ENCODE measurements at places on chromosomes 4 and X.
A peak's percentile ranks its signal among the peaks of the same experiment; 100 is the strongest.

DNA sequence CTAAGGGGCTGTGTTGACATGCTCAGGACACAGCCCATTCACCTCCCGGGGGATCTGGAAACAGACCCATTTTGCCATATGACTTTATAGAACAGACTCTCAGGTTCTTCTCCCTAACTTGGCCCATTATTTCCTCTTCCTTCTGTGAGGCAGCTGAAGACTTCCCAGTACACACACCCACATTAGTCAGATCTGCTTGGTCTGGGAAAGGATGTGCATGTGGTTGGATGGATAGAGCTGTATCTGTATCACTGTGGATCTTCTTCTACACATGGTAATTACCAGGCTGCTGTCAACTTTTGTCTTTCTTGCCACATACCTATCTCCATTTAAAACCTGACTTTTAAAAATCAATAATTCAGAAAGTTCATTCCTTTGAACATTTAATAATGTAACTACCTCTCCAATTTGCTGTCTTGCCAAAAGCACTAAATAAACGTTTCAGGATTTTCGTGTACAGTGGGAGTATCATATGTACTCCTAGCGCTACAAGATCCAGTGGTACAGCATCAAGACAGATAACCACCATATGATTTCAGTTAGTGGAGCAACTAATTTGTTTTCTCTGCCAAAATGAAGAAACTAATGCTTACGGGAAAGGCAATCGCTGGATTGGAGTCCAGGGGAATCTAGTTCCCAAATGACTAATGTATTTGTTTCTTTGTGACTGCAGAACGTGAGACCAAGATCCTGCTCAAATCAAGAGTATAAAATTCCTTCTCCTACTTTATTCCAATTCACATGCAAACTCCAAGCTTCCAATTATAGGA lies 134.1 kb upstream of the MAP3K15 start:
- peak; percentile 49 for DNase-seq

GRCh38 chr4:119244832-119245231 lies 32.3 kb downstream of the USP53 start:
- DNase-seq: no peak

GRCh38 chr4:9994246-9994847 lies 26.9 kb downstream of the SLC2A9 start:
- DNase-seq: no peak

DNA sequence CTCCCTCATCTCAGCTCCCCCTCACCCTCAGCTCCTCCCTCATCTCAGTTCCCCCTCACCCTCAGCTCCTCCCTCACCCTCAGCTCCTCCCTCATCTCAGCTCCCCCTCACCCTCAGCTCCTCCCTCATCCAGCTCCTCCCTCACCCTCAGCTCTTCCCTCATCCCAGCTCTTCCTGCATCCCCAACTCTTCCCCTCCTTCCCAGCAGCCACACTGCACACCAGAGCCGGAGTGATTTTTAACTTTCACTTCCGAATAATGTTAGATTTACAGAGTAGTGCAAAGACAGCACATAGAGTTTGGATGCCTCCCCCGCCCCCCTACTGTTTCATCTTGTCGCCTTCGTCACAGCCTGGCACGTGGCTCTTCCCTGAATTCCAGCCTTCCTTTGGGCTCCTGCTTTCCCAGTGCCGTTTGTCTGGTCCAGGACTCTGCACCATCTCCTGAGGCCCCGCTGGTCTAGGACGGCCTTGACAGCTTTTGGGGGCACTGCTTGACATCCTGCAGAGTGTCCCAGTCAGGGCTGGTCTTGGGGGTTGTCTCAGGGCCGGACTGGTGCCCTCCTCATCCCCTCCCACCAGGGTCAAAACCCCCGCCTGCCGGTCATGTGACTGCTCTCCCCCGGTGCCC lies 110.2 kb downstream of the FAM53A start:
- no peak for DNase-seq

DNA sequence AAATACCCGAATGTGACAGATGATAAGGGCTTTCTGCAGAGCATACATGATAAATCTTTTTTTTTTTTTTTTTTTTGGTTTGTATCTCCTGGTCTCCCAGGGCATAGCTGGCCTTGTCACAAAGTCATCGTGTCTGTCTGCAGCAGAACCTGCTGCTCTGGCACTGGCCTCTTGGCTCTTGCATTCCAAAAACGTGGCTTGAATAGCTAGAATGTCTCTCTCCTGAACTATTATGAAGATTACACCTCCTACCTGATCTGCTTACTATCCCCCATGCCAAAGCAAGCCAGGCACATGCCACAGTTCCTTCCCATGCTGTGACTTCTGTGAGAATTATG lies 50.4 kb upstream of the SCRG1 start:
- DNase-seq: no peak

- no peak for DNase-seq
Observed at GRCh38 chr4:142334931-142335330, 511.2 kb downstream of the INPP4B start.

- no peak for DNase-seq
Observed at GRCh38 chr4:77097611-77098010, 21.8 kb upstream of the CCNI start.

DNA sequence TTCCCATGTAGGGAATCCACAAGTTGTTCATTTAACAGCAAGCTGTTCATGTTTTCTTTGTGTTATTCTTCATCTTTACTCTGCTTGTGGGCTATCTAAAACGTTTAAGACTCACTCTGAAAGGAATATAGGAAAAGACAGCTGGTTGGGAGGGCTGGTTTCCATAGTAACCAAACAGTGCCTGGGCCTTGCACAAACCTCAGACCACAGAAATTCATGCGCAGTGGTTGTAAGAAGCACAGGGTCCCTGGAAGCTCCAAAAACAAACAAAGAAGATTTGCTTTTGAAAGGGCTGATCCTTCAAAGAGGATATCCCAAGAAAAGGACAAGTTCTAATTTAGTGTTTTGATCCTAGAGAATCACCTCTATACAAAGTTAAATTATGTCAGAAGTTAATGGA lies 7.8 kb downstream of the SERTM2 start:
- DNase-seq: no peak

DNA sequence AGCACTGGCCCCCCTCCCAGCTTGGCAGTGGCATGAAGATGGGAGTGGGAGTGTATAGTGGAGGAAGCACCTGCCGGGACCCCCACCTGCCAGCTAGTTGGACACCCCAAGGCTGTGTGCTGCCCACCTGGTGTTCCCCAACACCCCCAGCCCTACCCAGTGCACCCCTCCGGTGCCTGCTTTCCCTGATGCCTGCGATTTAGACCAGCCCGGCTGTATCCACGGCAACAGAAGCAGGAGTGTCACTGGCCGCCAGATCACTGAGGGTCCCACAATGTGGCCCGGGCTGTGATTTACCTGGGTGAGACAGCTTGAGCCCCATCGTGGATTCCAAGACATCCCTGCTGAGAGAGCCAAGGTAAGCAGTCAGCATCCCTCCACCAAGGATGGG lies 533 bp downstream of the GPR173 start:
- DNase-seq: no peak

DNA sequence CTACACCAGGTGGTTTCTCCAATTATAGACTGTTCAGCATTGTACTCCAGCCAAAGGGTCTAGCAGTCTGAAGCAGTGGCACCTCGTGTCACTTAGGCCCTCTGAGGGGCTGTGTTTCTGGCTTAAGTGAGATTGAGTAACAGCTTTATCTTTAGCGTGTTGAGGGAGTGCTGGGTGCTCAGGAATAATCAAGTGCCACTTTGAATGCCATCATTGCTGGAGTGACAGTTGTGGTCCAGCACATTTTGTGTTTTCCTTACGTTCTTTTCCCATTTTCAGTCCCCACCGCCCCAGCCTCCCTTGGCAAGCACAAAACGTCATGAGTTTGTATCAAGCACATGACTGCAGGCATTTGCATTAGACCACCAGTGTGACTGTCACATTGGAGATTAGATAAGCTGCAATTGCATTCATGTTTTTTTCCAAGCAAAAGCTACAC lies 58.7 kb downstream of the FNIP2 start:
- no peak for DNase-seq

DNA sequence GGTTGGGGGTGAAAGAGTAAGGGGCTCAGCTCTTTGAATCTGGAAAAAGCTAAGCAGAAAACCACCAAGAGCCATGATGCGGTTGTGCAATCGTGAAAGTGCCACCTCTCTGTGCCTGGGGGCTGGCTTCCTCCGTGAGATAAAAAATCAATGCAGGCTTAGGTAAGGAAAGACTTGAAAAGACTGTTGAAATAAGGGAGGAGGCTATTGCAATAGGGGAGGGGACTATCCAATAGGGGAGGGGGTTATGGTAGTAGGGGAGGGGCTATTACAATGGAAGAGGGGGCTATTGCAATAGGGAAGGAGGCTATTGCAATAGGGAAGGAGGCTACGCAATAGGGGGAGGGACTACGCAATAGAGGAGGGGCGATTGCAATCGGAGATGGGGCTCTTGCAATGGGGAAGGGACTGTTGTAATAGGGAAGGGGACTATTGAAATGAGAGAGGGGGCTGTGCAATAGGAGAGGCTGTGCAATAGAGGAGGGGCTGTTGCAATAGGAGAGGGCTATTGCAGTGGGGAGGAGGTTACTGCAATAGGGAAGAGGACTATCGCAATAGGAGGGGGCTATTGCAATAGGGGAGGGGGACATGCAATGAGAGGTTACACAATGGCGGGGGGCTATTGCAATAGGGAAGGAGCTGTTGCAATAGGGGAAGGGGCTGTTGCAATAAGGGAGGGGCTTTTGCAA lies 162.3 kb upstream of the PSAPL1 start:
- no peak for DNase-seq

DNA sequence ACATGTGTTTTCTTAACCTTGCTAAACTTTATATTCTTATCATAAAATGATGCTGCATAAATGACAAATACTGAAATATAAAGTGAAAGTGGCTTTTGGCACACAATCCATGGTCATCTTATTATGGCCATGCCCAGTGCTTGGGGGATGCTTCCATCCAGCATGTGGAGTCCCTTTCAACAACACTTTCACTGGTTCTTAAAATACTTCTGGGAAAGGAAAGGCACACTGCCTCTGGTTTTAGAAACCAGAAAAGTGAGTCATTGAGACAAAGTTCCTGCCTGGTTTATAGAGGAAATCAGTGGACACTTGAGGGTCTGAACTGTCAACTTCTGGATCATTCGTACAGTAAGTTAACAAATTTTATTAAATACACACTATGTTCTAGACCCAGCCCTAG lies 248.0 kb upstream of the ADAMTS3 start:
- no peak for DNase-seq

DNA sequence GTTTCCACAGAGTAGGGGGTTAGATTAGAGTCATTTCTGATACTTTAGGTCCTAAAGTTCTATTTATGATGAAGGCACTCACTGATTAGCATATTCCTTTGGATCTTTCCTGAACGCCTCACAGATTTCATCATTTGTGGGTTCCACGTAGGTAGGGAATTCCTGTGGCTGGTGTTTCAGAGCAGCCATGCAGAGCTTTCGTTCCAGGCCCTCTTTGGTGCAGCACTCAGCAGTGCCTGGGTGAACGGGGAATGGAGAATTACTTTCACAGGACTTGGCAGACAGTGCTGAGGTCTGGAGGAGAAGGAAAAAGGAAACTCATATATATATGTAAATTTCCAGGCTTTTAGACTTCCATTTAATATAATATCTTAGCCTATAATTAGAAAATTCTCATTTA lies 18.5 kb downstream of the GC start:
- DNase-seq: no peak

DNA sequence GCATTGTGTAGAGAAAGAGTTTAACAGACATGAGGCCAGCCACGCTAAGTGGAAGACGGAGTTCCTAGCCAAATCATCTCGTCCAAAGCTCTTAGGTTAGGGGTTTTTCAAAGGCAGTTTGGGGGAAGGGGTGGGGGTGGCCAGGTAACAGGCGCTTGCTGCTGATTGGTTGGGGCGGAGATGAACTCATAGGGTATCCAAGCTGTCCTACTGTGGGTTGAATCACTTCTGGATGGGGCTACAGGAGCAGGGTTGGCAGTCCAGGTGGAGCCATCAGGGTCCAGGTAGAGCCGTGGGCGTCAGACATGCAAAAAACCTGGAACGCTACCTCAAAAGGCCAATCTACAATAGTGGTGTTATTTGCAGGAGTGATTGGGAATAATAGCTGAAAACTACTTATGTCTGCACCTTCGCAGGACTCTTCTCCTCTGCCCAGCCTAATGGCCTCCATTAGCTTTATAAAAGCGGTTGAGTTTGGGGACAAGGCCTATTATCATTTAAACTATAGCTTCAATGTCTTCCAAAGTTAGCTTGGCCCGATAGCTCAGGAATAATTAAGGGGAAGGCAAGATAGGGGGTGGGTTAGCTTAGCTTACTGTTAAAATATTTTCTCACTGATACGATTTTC lies 579.6 kb downstream of the NLGN4X start:
- DNase-seq: no peak

DNA sequence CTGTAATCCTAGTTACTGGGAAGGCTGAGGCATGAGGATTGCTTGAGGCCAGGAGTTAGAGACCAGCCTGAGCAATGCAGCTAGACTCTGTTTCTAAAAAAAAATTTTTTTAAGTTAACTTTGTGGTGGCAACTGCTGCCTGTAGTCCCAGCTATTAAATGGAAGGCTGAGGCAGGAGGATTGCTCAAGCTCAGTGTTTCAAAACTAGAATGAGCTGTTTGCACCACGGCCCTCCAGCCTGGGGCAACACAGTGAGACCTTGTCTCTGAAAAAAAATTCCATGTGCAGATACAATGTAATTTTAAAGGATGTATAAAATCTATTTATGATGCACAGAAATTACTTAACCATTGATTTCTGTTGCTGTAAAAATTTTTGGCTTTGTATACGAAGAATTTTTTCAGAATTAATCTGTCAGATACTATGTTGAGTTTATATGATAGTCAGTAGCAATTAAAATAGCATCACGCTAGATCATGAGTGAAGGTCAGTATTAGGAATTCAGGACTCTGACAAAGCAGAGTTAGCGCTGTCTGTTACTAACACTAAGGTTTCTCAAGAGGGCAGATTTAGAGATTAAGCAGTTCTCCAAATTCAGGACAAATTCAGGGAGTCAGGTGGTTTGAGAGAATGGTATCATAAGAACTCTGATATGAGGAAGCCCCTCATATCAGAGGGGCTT lies 8.3 kb upstream of the AGA start:
- peak; percentile 68 for DNase-seq

DNA sequence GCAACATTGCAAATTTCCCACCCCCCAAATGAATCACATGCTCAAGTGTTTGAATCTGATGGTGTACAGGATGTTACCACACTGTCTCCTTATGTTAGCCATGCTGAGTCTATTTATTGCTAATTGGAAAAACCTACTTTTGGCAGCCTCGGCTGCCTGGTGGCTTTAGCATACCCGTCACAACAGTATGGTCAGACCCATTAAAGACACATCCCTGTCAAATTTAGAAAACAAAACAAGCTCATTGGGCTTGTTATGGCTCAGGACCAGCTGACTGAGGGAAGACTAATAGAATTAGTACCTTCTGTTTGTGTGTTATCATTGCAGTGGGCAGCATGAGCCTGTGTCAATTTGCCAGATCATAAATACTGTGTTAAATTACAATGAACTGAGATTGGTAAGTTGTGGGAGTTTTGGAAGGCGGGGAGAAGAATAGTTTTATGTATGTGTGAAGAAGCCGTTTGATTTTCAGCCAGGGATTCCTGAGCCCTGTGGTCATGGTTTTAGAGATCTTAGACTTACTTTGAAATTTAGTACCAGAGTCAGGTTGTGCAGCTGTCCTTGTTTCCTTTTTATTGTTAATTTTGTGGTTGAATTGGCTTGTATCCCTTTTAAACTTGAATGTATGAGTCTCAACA lies 66.8 kb downstream of the POLA1 start:
- no peak for DNase-seq
